CD4-positive, alpha-beta T cell (primary cell): ENCODE measurements at places on chromosomes 16 and 17.

DNA sequence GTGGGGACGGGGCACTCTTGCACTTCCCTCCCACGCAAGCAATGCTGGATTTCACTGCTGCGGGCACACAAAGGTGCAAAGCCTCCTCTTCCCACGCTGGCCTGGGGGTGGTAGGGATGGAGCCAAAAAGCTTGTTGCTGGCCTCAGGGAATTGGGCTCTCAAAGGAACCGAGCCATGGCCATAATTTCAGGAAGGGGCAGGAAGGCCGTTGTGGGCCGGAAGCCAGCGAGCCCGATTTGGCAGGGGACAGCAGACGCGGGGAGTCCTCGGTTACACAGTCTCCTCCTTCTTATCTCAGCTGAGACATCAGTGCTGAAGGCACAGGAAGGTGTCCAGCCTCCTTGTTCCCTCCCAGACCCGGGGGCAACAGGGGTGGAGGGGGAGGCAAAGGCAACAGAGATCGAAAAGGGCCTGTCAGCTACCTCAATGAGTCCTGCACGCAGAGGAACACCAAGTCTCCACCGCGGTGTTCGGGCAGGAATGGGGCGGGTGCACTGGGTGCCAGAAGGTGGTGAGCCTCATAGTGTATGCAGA lies 59.5 kb downstream of the SLFN11 start:
- no peak for DNase-seq

GRCh38 chr17:37483311-37484039 lies 6.2 kb upstream of the DUSP14 start:
- no peak for DNase-seq

- no peak for DNase-seq
Observed at GRCh38 chr16:14284930-14285512, 213.9 kb downstream of the MRTFB start.

DNA sequence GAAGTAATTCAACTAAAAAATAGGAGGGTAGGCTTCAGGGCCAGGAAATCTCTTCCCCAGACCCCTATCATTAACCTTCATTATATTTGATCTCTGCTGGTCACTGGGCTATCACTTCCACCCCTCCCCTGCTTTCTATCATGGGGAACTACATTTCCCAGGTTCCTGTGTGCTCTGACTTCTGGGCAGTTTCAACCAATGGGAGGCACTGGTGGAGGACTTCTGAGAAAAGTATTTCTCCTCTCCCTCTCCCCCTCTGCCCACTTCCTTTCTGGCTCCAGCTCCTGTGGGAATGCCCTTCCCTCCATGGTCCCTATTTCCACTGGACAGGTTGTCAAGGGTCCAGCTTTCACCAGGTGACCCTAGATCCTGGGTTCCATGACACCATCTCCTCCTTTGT lies 364.4 kb downstream of the C16orf95 start:
- DNase-seq, result no peak

- DNase-seq, result no peak
Observed at GRCh38 chr17:36602030-36602748, 806 bp downstream of the MRM1 start.

DNA sequence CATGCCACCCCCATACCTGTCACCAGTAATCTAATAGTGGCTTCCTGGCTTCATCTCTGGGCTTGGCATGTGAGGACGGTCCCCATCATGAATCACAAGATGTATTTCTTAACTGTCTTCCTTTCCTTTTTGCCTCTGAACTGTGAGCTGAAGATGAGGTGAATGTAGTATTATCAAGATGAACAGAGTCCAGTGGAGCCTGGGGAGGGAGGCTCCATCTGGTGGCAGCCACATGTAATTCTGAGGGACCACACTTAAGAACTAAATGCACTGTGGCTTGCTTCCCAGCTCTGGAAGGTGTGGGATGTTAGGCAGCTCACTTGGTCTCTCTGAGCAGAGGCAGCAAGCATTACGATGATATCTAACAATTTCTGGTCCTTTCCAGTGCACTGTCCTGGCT lies 354.9 kb upstream of the ASIC2 start:
- no peak for DNase-seq

GRCh38 chr17:46811978-46812583 lies 6.4 kb downstream of the WNT3 start:
- DNase-seq, result no peak

DNA sequence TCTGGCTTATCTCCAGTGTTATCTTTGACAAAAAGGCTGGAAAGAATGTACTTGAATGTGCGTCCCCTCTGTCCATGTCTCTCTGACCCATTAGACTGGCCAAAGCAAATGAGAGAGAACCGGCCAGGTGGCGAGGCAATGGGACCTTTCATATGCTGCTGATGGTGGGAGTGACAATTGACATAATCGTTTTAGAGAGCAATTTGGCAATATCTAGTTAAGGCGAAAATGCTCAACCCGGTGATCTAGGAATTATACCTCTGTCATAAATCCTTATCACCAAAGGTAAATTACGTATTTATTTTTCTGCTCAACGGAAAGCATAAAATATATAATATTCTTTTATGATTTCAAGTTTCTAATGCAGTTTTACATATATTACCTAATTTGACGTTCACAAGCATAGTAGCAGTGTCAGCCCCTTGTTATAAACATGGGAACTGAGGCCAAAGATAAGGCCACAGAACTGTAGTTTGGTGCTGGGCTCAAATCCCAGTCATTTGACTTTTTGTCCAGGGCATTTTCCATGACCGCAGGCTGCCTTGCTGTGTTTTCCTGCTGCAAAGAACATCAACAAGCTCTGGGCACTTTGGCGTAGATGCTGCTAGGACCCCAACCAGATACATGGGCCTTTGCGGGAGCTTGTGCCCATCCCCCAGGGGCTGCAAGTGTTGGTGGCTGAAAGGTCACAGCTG lies 14.7 kb upstream of the SDK2 start:
- no peak for DNase-seq

GRCh38 chr16:8310323-8310722 lies 280.0 kb downstream of the TMEM114 start:
- no peak for DNase-seq

DNA sequence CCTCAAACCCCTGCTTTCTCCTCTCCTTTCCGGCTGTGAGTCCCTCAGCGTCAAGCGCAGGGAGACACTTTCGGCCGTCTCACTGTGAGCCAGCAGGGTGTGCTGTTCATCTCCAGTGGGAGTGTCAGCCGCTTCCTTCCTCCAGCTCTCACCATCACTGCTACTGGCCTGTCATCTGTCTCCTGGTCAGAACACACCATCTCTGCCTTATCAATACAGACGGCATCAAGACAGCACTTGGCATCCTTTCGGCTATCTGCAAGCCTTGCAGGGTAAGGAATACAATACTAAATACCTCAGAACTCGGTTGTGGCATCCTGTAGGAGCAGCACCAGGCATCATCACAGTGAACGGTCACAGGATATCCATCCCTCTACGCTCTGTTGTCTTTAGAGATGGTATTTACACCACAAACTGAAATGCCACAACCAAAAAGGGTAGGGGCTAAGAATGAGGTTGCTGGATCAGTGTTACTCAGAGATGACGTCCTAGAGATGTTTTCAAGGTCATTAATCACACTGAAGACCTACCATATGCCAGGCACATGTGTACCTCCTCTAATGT lies 20.7 kb upstream of the CMTM4 start:
- DNase-seq, result no peak
